ENCODE measurements at places on chromosomes 4 and X. TPM values are rescaled to one million over a fixed set of nuclear protein-coding genes. Genes with fewer than 3 reads are reported as not detected.
A peak's percentile ranks its signal among the peaks of the same experiment; 100 is the strongest.

- DNase-seq: no peak
These were observed 74.5 kb downstream of the UCHL1 start for GRCh38 chr4:41331224-41331623.

The RASSF6 gene
- 0.89 TPM for total RNA-seq

- no peak for DNase-seq
These were observed 239.1 kb downstream of the ASMT start for GRCh38 chrX:1853916-1854315.

The CCDC120 gene
- total RNA-seq: 3.6 TPM

The ARHGEF38 gene
- total RNA-seq: 0.10 TPM

- DNase-seq: peak; percentile 15
These were observed 436.2 kb downstream of the KCNIP4 start for GRCh38 chr4:21512353-21512752.

DNA sequence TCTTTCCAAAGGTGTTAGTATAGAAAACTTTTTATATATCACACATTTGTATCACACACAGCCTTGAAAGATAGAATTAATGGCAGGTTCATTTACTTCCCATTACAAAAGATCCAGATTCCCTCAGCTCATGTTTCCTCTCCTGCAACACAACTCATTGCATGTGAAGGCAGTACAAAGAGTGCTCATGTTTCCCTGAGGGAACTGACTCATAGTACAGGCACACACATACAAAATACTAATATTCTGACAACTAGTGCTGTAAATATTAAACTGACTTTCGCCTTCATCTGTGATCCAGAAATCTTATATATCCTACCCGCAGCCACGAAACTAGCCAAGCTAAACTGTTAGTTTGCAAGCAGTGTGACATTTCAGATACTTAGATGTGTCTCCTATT is 819.8 kb upstream of the PCDH7 start:
- no peak for DNase-seq

DNA sequence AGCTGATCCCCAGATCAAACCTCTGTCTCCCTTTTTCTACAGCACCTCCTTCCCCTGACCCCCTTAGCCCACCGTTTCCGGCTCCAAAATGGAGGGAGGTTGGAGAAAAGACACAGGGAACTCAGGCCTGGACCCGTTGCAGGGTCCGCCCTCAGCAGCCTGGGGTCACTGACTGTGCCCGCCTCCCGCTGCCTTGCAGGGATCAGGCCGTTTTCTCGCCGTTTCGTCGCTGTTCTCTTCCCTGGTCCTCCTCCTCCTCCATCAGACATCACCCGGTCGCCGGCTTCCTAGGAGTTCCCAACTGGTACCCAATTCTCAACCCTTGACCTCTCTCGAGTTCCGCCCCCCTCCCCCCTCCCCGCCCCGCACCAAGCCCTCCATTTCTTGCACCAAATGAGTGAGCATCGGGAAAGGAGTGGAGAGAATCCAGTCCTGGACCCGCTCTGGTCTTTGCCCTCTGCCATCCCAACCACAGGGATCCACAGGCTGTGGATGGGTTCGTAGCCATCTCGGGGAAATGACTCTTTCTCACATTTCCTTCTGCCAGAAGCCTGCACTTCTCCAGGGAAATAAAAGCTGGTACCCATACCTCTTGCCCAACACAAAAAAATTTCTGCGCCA is 493 bp downstream of the TCEAL5 start:
- no peak for DNase-seq

The KLB gene
- total RNA-seq: 6.4 TPM

The GLRA2 gene
- total RNA-seq: 0.20 TPM

DNA sequence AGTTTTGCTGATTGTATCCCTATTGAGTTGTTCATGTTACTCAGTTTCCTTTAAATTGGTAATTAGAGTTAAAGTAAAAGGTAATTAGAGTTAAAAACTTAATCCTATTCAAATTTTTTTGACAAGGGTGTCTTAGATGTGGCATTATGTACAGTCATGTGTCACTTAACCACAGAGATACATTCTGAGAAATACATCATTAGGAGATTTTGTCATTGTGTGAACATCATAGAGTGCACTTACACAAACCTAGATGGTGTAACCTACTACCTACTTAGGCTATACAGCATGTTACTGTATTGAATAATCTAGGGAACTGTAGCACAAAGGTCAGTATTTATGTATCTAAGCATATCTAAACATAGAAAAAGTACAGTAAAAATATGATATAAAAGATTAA is 39.2 kb downstream of the BEX3 start:
- no peak for DNase-seq

The MXRA5 gene
- 30.7 TPM for total RNA-seq

GRCh38 chr4:72109364-72109763 is 77.6 kb downstream of the NPFFR2 start:
- no peak for DNase-seq

The PWWP3B gene
- 5.7 TPM for total RNA-seq

The NDNF gene
- 21.7 TPM for total RNA-seq

The GLUD2 gene
- 3.3 TPM for total RNA-seq

DNA sequence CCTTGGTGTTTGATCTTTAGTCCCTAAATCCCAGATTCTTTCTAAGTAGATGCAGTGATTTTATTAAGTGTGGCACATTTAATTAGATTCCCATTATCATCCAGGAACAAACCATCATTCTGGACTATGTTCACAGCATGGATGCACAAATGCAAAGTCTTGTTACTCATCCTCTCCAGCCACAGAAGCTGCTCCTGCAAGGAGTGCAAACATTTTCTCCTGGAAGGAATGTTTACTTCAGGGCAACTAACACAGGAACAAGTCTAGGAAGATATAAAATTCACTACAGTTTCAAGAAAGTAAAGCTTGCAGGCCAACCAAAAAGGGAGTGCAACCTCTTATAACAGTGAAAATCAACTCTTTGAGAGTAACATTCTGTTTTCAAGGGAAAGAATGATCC is 106.0 kb downstream of the IQCM start:
- no peak for DNase-seq

DNA sequence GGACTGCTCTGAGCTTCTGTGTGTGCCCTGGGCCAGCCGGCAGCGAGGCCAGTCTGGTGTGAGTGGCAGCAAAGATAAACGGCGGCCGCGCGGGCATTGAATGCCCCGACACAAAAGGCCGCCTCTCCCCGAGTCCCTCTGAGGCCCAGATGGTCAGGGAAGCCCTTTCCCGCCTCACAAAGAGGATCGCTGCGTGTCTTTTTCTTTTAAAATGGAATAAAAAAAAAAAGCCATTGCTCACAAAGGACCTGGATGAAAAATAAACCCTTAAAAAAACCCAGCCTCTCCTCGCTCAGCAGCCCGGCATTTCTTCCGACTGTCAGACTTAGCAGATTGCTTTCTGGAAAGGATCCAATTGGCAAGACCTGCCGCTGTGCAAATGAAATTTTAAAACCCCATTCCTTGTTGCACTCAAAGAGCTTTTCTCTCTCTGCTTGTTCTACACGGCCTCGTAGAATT is 578.7 kb downstream of the BCOR start:
- peak; percentile 50 for DNase-seq

DNA sequence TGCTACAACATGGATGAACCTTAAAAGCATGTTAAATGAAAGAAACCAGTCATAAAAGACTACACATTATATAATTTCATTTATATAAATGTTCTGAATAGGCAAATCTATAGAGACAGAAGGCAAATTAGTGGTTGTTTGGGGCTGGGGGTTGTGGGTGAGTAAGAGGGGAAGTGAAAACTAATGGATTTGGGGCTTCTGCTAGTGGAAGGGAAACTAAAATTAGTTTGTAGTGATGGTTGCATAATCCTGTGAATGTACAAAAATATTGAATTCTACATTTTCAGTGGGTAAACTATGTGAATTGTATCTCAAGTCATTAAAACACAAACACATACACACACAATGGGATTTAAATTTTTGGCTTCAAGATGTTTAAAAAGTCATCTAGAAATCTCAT is 25.4 kb upstream of the LIMCH1 start:
- no peak for DNase-seq

GRCh38 chrX:68428431-68428830 is 4.9 kb downstream of the OPHN1 start:
- no peak for DNase-seq

GRCh38 chr4:60911127-60911526 is 289.0 kb upstream of the ADGRL3 start:
- DNase-seq: no peak

GRCh38 chr4:17490575-17491059 is 21.3 kb downstream of the QDPR start:
- no peak for DNase-seq

DNA sequence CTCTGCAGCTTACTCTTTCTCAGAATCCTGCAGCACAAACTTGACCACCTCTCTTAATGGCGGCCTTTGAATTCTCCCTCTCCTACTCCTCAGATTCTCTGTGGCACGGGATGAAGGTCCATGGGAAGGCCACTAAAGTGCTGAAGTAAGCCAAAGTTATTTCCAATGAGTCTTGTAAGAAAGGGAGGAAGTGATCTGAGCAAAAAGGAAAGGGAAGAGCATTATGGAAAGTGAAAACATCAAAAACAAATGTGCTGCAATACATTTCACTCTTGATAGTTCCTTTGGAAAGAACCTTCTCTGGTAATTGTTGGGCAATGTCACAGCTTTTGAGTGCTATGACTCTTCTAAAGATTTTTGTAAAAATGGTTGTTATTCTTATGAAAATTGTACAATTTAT is 54.3 kb upstream of the CAMK2D start:
- peak; percentile 7 for DNase-seq

The CISD2 gene
- total RNA-seq: 24.0 TPM

The HSFX4 gene
- total RNA-seq: not detected

- DNase-seq: no peak
These were observed 71.2 kb upstream of the TMEM164 start for GRCh38 chrX:109931677-109932076.

DNA sequence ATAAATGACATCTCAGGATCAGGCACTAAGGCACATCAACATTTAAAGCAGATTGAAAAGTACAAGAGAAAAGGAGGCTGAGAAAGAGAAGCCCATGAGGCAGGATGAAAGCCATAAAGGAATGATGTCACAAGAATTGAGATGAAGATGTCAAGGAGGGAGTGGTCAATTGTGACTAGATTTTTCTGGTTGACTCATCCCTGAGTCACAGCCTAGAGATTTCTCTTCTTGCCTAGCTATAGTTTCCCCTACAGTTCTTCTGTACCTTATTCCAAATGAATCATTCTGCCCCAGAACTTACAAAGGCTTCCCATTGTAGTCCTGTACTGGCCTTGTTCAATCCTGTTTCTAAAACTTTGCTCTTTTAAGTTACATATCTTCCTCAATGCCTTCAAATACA is 3.4 kb upstream of the USP53 start:
- no peak for DNase-seq

GRCh38 chrX:68916891-68917290 is 88.1 kb downstream of the EFNB1 start:
- DNase-seq: no peak

- DNase-seq: no peak
These were observed 100.8 kb downstream of the MAML3 start for GRCh38 chr4:140053185-140053584.

DNA sequence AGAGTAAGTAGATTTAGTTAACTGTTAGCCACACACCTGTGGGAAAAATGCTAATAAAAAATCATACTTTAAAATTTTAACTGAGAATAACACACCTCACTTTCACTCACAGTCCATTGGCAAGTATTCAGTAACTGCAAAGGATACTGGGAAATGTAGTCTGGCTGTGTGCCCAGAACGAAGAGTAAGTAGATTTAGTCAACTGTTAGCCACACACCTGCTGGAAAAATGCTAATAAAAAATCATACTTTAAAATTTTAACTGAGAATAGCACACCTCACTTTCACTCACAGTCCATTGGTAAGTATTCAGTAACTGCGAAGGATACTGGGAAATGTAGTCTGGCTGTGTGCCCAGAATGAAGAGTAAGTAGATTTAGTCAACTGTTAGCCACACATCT is 178.4 kb upstream of the NWD2 start:
- no peak for DNase-seq

- DNase-seq: no peak
These were observed 105.4 kb downstream of the SYNPO2 start for GRCh38 chr4:118994030-118994429.

DNA sequence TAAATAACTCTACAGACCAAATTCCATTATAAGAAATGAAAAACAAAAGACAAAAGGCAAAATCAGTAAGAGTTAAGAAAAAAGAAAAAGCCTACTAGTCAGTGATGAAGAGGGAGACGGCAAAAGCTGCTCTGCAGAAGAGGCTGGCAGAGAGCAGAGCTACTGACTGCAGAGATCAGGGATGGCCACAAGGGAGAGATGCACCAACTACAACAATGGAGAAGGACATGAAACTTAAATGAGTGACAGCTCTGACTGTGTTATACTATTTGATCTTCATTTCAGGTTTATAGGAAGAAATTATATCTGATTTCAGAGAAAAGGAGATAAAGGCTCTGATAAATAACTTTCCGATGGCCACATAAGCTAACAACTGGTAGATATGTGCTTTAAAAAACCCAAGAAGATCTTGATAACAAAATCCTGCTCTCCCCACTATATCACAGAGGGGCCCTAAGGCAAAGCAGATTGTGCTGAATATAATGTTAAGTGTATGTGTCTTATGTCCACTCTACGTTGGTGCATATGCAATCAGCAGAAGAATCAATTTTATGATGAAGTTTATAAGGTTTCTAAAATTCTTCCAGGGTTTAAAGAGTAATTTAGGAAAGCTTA is 58.4 kb upstream of the COX18 start:
- no peak for DNase-seq

GRCh38 chr4:46329118-46329976 is 60.6 kb downstream of the GABRA2 start:
- peak; percentile 2 for DNase-seq

DNA sequence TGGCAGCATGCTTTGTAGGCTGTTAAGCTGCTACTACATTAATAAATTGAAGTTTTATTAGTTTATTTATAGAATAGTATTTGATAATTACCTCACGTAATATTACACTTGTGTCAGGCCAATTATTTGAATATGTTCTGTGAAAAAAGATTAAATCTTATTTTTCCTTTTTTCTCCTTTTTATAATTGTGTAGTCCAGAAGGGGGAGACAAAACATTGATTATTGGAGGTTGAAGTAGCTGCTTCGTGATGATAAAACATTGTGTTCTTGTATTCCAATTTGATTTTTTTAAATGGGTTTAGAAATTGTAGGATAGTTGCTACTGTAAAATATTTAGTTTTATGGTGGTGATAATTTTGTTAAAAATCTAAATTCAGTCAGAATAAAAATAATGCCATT is 85.7 kb downstream of the DIAPH2 start:
- no peak for DNase-seq

The GLOD5 gene
- not detected for total RNA-seq

The MYOZ2 gene
- 21.2 TPM for total RNA-seq

- DNase-seq: no peak
These were observed 19.2 kb downstream of the LAMTOR3 start for GRCh38 chr4:99875071-99875470.

The CENPVL1 gene
- not detected for total RNA-seq

- no peak for DNase-seq
These were observed 29.2 kb downstream of the EFHC2 start for GRCh38 chrX:44314259-44314734.
